ENCODE measurements at places on chromosomes 5 and 9.

DNA sequence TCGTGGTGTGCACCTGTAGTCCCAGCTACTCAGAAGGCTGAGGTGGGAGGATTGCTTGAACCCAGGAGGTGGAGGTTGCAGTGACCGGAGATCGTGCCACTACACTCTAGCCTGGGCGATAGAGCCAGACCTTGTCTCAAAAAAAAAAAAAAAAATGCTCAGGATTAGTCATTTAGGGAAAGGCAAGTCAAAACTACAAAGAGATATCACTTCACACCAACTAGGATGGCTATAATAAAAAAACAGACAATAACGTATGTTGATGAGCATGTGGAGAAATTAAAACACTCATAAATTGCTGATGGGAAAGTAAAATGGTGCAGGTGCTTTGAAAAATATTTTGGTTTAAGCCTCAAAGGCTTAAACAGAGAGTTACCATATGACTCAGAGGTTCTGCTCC is 6.3 kb upstream of the ANKRD34B start:
- no peak for DNase-seq

DNA sequence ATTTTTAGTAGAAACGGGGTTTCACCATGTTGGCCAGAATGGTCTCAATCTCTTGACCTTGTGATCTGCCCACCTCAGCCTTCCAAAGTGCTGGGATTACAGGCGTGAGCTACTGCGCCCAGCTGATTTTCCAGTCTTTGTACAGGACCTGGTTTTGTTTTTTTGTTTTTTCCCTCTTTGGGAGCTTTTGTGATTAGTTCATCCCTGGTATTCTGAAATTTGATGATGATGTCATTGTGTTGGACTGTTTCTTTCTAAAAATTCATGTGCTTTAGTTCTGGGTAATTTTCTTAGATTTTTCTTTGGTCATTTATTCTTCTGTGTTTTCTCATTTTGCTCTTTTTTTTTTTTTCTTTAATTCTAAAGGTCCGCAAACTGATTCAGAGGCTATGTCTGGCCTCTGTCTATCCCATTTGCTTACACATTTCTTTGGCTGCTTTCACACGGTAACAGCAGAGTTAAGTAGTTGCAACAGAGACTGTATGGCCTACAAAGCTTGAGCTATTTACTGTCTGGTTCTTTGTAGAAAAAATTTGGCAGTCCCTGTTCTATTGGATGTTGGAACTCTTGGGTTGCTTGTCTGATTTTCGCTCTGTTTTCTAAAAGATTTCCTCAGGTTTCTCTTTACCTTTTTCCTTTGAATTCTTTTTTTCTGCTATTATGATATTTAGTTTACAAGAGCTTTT is 24.8 kb downstream of the STX17 start:
- no peak for DNase-seq

GRCh38 chr5:81759632-81760005 is 8.7 kb upstream of the SSBP2 start:
- DNase-seq = no peak

DNA sequence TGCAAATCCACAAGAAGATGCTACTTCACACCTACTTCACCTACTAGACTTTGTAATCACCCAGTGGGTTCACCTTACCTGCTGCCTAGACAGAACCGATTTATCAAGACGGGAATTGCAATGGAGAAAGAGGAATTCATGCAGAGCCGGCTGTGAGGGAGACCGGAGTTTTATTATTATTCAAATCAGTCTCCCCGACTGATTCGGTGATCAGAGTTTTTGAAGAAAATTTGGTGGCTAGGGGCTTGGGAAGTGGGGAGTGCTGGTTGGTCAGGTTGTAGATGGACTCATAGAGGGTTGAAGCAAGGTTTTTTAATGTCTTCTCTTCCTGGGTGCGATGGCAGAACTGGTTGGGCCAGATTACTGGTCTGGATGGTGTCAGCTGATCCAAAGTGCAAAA is 23.4 kb downstream of the SFXN1 start:
- no peak for DNase-seq

GRCh38 chr5:180173198-180173544 is 35.8 kb downstream of the RASGEF1C start:
- no peak for DNase-seq

- DNase-seq = no peak
These were observed 439 bp downstream of the SSBP2 start for GRCh38 chr5:81750308-81751008.

All from H4 (cell line).